CD4-positive, alpha-beta T cell (primary cell): ENCODE measurements at places on chromosomes 2 and 18.

GRCh38 chr2:233856184-233856583 is 1.8 kb upstream of the HJURP start:
- peaks cover 21% of the 10 kb centered on the region for H3K4me1 ChIP-seq
- DNase-seq, result no peak
- peaks cover 9% of the 10 kb centered on the region for H3K27me3 ChIP-seq
- H3K27ac ChIP-seq, result no peak overlapping the region
- H3K36me3 ChIP-seq, result no peaks in the 10 kb centered on the region
- no peak overlapping the region for H3K4me3 ChIP-seq

DNA sequence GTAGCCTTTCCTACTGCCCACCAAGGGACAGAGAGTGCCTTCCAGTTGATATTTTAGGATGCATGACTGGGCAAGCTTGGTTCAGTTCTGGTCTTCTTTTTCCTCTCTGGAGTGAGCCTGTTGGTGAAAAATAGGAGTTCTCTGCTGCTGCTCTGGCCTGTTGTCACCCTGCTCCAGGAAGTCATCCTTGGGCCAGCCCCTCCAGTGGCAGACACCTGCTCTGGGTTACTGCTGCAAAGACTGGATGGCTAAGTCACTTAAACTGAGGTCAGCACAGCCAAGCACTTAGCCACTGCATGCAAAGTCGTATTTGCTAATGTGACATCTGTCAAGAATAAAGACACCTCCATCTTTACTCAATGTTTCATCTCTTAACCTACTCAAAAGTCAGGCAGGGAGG is 219.6 kb upstream of the ID2 start:
- H3K4me1 ChIP-seq, result peaks cover 12% of the 10 kb centered on the region
- H3K27ac ChIP-seq, result no peak overlapping the region
- no peaks in the 10 kb centered on the region for H3K27me3 ChIP-seq
- H3K4me3 ChIP-seq, result no peak overlapping the region
- H3K36me3 ChIP-seq, result no peaks in the 10 kb centered on the region
- no peak for DNase-seq

DNA sequence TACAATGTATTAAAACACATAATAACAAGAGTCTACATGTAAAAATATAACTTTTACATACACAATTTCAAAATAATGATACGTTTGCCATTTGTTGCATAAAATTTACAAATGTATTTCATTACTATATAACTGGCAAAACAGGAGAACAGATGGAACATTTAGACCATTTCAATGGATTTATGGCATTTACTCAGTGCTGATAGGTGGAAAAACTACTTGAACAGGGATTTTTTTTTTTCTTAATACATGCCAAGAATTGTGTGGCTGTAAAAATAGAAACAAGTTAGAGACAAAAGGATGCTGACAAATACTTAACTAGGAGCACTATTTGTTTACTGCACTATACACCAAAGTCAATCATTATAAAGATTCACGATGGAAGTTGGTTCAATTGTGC is 266.8 kb upstream of the CCDC68 start:
- H3K4me3 ChIP-seq, result no peak overlapping the region
- no peak overlapping the region for H3K27ac ChIP-seq
- H3K27me3 ChIP-seq, result no peaks in the 10 kb centered on the region
- no peaks in the 10 kb centered on the region for H3K4me1 ChIP-seq
- H3K36me3 ChIP-seq, result no peaks in the 10 kb centered on the region
- DNase-seq, result no peak

DNA sequence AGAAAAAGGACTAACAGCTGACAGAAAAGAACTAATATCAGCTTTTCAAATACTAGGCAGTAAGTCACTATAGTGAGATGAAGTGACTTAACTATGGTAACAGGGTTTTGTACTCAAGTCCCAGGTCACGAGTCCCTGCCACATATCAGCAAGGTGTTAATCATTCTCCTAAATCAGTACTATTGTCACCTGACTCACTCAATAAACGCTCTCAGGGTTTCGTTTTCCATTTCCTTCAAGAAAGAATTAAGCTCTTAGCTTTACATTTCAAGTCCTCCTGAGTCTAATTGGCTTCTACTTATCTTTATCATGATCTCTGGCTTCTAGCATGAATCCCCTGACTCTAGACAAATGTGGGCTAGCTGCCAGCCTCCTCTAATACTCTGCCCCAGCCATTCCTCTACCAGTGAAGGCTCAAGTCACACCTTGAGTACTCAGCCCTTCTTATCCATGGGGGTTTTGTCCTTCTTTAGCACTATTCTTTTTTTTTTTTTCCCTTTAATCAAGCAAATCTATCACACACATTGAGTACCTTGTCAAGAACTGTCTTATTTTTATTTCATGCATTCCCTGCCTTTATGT is 20.0 kb downstream of the BUB1 start:
- no peaks in the 10 kb centered on the region for H3K4me1 ChIP-seq
- no peak overlapping the region for H3K27ac ChIP-seq
- no peaks in the 10 kb centered on the region for H3K27me3 ChIP-seq
- H3K4me3 ChIP-seq, result no peak overlapping the region
- no peaks in the 10 kb centered on the region for H3K36me3 ChIP-seq

DNA sequence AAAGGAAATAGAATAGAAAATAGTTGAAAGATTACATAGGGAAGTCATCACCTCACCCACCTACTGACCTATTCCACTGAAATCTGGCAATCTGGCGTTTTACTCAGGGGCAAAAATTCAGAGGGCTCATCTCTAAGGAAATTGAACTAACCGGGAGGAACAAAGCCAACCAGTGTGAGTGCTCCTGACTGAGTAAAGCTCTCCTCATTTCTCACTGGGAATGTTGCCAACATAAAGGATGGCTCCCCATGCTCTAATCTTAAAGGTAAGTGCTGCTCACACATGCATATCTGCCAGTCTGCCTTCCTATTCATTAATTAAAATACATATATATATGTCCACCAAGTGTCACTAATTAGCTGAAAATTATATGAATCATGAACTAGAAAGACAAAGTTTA is 13.5 kb upstream of the DOK6 start:
- DNase-seq, result no peak
- no peaks in the 10 kb centered on the region for H3K36me3 ChIP-seq
- no peak overlapping the region for H3K27ac ChIP-seq
- H3K27me3 ChIP-seq, result no peaks in the 10 kb centered on the region
